ENCODE measurements at places on chromosomes 12 and 14. TPM values are rescaled to one million over a fixed set of nuclear protein-coding genes. Genes with fewer than 3 reads are reported as not detected.

Gene TMEM63C
- total RNA-seq = 5.1 TPM

Gene TNS2
- 1.0 TPM for total RNA-seq

Gene NFATC4
- not detected for total RNA-seq

GRCh38 chr12:91781114-91781513, 364.5 kb downstream of the BTG1 start:
- no peak overlapping the region for H3K27ac ChIP-seq
- no peaks in the 10 kb centered on the region for H3K4me1 ChIP-seq
- DNase-seq = no peak
- H3K36me3 ChIP-seq = no peaks in the 10 kb centered on the region
- H3K27me3 ChIP-seq = no peaks in the 10 kb centered on the region

DNA sequence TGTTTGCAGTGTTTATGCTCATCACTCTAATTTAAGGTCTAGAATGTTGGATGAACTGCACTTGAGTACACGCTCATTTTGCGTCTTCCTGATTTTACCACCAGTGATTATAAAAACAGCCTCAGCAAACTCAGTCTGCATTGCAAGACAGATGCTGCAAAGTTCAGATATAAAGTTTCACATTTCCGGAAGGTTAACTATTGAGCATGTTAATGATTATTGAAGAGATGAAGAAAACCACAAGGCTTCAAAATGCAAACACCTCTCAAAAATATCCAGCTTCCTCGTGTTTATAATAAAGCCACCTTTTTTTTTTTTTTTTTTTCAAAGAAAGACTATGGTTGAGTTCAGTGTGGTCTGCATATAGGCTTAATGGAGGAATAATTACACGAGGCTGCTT, 92.1 kb upstream of the BMP4 start:
- no peaks in the 10 kb centered on the region for H3K4me1 ChIP-seq
- DNase-seq = no peak
- H3K27ac ChIP-seq = no peak overlapping the region
- no peaks in the 10 kb centered on the region for H3K36me3 ChIP-seq

DNA sequence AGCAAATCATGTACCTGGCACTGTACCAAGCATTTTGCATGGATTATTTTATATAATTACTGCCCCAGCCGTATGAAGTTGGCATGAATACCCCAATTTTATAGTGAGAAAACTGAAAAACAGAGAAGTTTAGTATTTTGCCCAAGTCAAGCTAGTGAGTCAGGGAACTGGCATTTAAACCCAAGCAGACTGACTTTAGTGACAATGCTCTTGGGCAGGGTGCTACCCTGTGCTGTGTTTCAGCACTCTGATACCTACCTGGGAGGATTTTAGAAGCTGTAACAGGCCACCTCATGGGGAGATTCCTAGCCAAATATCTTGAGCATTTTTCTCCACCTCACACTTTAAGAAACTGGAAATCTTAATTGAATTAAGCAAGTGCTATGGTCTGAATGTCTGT, 98.1 kb upstream of the MAX start:
- no peak overlapping the region for H3K27ac ChIP-seq
- H3K27me3 ChIP-seq = no peaks in the 10 kb centered on the region
- no peaks in the 10 kb centered on the region for H3K36me3 ChIP-seq
- peaks cover 20% of the 10 kb centered on the region for H3K4me1 ChIP-seq
- no peak for DNase-seq

GRCh38 chr12:97118796-97119375, 211.8 kb downstream of the NEDD1 start:
- no peaks in the 10 kb centered on the region for H3K27me3 ChIP-seq
- no peaks in the 10 kb centered on the region for H3K36me3 ChIP-seq
- DNase-seq = no peak
- no peaks in the 10 kb centered on the region for H3K4me1 ChIP-seq

DNA sequence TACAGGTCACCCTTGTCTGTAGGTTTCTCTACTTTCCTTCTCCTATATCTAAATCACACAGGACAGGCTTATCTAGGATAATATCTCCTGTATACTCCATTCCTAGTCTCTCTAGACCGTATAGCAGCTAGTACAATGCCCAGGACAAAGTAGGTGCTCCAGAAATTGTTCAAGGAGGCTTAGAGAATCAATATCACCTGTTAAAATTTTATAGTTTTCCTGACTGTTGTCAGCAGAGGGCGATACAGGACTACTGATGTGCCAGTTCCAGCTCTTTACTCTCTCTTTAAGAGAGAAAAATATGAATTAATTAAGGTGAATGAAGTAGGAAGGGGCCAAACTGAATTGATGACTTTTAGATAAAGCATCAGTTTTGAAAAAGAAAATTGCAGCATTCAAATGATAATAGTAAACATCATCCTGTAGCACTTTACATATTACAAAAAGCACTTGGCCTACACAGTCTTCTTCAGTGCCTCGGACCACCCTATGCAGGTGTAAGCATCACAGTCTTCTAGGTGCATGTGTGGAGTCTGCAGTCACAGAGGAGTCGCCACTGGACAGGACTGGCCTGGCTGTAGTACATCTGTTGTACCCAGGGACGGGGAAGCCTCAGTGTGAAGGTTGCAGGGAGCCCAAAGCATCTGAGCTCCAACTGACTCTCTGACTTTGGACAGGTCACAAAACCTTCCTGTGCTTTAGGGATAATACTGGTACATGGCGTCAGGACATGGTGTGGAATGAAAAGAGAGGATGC, 61.9 kb upstream of the MAX start:
- H3K27ac ChIP-seq = no peak overlapping the region
- DNase-seq = peak; percentile 79
- no peak overlapping the region for H3K4me3 ChIP-seq
- no peaks in the 10 kb centered on the region for H3K36me3 ChIP-seq
- H3K4me1 ChIP-seq = peaks cover 4% of the 10 kb centered on the region
- no peaks in the 10 kb centered on the region for H3K27me3 ChIP-seq

DNA sequence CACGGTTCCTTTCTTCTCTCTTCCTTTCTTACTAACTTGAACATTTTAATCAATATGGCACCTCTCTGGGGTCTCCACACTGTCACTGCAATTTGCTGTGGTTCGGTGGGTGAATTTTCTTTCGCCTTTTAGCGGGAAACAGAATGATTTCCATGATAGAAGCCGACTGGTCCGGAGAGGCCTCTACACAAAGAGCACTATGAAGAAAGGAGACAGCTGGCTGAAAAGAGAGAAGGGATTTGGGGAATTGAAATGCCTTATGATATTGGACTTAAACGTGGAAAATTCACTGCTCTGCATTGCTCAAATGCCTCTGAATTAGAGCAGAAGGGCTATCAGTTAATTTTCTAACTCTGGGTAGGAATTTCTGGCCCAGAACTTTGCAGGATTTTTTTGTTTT, 55.9 kb downstream of the KCNA5 start:
- H3K36me3 ChIP-seq = no peaks in the 10 kb centered on the region
- DNase-seq = no peak
- no peaks in the 10 kb centered on the region for H3K4me1 ChIP-seq
- H3K27me3 ChIP-seq = no peaks in the 10 kb centered on the region
- H3K27ac ChIP-seq = no peak overlapping the region
- H3K4me3 ChIP-seq = no peak overlapping the region

Measured in natural killer cell (primary cell).